Stomach (tissue), 19 donors: ENCODE measurements at places on chromosomes 1 and 21. TPM values are rescaled to one million over a fixed set of nuclear protein-coding genes. Genes with fewer than 3 reads are reported as not detected.

Gene SFN
- total RNA-seq = 17.4 TPM

Gene MYOC
- 83.9 TPM for total RNA-seq

Gene PLEKHA6
- 97.9 TPM for total RNA-seq

Gene SMCP
- total RNA-seq = not detected

Gene DNAJC28
- total RNA-seq = 0.43 TPM

Gene S100A16
- total RNA-seq = 8.9 TPM

Gene PSRC1
- 0.89 TPM for total RNA-seq

Gene KRTAP13-2
- total RNA-seq = not detected

Gene LACTBL1
- not detected for total RNA-seq

Gene GBP6
- total RNA-seq = not detected

Gene TOMM40L
- total RNA-seq = 0.58 TPM

- DNase-seq = no peak
Measured at GRCh38 chr21:31802331-31802730, 70.4 kb upstream of the SCAF4 start.

GRCh38 chr1:214280386-214281020, 456 bp upstream of the SMYD2 start:
- DNase-seq = peak; percentile 77

DNA sequence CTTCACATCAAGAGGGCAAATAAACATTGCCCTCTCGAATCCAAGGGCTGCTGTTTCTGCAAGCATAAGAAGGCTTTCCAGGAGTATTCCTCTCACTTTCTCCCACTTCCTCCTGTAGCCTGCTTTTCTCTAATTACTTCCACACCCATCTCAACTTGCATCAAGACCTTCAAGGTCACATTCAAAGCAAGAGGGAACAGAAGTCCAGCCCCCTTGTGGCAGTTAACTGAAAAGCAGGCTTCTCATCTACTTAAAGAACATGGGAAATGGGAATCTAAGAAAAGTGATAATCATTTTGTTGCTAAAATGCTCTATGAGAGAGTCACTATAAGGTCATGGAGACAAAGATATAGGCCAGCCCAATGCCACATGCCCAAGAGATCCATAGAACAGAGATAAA, 874.4 kb downstream of the KCNT2 start:
- DNase-seq = peak; percentile 11

DNA sequence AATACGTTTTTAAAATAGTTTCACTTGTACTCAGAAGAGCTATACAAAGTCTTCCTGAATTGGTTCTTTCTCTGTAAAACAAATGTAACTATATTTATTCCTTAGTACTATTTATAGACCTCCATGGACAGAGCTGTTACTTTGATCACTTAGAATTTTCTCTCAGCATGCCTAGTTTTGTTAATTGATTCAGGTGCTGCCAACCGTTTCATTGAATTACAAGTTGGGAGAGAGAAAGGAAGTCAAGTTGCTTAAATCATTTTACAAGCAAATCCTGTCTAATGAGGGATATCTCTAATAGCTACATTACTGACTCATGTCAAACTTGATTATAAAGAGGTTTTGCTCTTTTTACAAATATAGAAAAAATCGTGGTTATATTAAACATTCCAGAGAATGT, 241.0 kb downstream of the FMN2 start:
- DNase-seq = no peak

DNA sequence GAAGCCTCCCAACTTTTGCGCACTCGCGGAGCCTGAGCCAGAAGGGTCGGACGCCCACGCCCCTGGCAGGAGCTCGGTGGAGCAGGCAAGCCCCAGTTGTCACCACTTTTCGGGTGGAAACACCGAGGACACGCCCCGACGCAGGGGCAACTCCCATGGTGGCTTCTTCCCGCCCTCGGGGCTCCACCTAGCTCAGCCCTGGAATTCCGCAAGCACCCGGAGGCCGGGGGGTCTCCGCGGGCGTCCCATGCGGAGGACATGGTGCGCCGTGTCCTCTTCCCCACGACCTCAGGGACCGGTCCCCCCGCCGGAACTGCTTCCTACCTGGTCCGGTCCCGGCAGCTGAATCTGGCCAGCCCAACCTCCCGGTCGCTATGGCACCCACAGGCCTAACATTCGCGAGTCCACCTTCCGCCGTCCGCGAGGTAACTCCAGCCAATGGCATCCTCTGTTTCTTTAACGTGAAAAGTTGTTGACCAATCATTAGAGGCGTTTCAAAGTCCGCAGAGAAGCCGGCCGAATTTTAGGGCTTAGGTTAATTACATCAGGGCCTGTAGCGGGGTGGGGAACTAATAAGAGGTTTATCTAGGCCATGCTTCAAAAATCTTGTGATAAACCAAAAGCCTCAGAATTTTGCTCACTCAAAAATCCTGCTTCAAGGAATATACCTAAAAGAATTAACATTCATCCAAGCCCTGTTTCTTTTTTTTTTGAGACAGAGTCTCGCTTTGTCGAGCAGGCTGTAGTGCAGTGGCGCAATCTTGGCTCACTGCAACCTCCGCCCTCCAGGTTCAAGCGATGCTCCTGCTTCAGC, at the start of gene STPG1:
STPG1 (minus strand) TSS at position 433 of the 814 bp plus-strand sequence. CDS start 12,394 bp downstream, outside the sequence.
- DNase-seq = peak; percentile 96

DNA sequence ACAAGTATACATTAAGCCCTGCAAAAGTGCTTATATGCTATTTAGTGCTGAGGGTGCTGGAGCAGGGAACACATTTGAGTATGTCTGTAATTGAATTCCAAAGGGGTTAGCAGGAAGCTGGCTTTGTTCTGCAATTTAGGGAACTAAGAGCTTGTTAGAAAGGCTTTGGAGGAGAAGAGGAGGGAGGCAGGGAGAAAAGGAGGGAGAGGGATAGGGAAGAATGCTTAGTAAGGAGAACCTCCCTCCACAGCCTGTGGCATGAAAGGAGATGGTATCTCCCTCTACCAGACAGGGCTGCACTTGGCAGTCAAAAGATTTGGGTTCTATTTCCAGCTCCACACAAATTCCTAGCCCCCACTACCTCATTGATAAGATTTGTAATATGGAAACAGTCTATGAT, 217.8 kb downstream of the DAB1 start:
- no peak for DNase-seq

DNA sequence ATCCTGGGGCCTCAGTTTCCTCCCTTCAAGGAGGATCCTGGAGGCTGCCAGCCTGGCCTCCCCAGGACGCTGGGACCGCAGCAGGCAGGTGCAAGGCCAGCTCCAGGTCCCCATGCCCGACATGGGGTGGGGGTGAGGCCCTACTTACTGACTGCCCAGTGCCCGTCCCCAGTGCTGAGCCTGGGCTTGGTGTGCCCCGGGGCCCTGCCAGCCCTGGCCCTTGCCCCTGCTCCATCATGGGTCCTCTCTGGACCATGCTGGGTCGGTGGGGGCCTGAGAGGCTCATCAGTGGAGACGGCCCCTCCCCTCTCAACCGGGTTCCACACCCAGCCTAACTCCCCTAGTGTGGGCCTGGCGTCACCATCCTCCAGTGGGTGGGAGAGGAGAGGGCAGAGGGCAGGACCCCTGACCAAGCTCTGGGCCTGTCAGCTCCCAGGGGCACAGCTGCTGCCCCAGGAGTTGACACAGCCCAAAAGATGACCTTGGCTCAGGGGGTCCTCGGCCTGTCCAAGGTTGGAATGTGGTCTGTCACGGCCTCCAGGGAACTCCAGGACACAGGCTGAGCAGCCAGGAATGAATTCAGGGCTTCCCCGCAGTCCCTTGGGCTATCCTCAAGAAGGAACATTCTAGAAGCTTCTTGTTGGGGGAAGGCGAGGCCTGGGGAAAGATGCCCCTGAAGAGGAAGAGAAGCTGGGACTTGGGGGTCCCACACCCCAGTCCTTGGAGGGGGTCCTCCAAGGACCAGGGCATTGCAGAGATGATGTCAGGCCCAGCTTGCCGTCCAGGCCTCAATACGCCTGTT, 17.6 kb upstream of the ARF1 start:
- DNase-seq = peak; percentile 22

DNA sequence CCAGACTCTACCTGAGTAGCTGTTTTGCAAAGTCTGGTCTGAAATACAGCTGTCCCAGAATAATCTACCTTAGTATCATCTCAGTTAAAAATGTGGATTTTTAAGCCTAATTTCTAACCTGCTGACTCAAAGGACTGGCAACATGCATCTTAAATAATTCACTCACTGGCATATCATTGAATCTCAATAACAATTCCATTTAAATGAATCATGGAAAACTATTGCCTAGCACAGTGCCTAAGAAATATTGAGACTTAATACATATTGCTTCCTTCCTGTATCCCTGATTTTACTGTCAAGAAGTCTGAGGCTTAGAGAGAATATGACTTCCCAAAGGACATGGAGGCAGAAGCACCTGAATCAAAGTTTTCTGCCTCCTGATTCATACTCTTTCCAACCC, 3.1 kb downstream of the CCDC190 start:
- no peak for DNase-seq

- peak; percentile 75 for DNase-seq
Measured at GRCh38 chr1:223556414-223557129, 108.9 kb downstream of the CAPN8 start.

DNA sequence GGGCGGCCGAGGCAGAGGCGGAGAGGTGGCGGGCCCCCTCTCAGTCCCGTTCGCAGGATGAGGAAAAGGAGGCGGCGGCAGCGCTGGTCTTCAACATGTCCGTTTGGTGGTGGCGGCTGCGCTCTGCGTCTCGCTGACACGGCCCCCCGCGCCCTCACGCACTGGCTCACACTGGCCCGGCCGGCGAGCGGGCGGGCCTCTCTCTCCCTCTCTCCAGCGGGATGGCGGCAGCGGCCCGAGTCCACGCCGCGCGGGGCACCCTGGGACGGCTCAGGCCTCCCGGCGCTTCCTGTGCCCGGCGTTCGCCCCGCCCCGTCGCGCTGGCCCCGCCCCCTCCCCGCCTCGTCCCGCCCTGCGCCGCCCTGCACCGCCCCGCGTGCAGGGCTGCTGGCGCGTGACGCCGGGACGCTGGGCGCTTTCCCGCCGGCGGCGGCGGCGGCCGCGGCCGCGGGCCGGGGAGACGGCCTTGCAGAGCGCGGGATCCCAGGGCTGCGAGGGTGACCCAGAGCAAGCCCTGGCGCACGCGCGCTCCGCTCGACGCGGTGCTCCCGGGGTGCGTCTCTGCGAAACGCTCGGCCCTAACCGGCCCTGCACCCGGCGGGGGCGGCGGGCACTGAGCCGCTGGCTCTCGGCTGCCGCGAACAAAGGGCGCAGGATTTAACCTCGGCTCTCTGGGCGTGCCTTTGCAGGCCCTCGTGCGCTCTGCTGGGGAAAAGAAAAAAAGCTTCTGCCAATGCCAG, at the start of gene SCAF4:
SCAF4 (minus strand) TSS at position 262 of the 740 bp plus-strand sequence. CDS start 426 bp downstream, outside the sequence.
- peak; percentile 91 for DNase-seq

DNA sequence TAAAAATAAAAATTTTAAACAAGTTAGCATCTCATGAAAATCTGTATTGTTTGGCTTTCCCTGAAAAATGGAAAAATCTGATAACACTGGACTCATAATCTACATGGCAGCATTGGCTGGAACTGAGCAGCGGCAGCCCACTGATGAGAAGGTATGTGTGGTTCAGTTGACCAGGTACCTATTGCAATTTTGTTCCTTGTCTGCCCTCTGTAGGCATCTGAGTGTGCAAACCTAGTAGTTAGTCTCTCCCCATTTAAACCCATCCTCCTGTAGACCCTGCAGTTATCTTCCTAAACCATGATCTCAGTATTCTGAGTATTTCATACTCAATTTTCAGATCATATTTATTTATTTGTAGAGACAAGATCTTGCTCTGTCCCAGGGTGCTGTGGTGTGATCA, 59.4 kb upstream of the SERBP1 start:
- DNase-seq = no peak

- no peak for DNase-seq
Measured at GRCh38 chr1:226506021-226506420, 42.5 kb upstream of the STUM start.
